Stromal cell of bone marrow (primary cell): ENCODE measurements at places on chromosomes 13 and 19.

GRCh38 chr19:14091081-14091812, 696 bp upstream of the SAMD1 start:
- DNase-seq: no peak

DNA sequence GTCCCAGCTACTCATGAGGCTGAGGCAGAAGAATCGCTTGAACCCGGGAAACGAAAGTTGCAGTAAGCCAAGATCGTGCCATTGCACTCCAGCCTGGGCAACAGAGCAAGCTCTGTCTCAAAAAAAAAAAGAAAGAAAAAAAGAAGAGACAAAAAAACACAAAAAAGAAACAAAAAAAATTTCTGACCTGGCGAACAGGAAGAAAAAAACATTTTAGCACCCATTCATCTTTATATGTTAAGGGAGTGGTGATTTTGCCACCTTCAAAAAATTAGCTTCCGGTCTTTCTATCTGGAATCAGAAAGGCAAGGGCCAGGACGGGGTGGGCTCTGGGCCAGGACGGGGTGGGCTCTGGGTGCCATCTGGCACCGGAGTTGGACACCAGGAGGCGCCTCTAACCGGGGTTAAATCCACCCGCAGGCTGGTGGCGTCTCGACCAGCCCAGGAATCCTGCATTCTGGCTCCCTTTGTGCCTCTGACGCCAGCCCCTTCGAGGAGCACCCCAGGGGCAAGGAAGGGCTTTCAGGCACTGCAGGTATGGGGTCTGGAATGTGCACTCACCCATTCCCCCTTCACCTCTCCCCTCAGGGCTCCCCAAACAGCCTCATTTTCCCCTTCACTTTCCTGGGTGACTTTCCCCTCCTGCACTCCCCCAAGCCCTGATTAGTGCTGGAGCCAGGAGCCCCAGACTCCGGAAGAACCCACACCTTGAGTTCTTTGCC, 10.4 kb upstream of the ZSWIM4 start:
- peak; percentile 54 for DNase-seq

DNA sequence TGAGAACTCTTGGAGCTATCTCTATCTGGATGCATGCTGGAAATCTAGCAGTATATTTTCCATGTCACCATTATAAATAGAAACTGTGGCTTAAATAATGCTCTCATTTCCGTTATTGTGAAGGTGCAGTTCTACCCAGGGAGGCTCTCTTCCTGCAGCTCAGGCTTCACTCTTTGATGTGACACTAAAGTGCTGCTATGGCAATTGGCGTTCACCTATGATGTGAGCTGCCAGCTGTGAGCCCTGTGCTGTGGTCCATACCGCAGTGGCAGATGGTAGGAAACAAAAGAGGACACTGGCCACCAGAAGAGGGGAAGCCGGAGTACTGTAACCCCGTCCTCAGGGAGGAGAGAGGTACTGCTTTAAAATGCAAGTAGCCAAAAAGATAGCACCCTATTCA, 40.6 kb upstream of the ZNF681 start:
- DNase-seq: no peak

DNA sequence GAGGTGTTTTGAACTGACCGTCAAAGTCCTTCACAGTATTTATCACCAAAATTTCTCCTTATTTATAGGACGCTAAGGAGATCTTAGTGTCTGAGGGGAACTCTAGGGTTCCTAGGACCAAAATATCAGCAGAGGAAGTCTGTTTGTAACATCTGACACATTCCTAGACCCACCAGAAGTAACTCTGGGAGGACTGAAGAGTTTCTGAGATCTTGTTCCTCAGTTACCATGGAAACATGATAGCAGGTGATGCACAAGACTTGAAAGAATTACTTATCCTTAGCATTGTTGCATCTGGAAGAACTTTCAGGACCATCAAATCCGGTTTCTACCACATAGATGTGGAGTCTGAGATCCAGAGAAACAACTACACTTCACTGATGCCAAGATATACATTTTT, 164.6 kb downstream of the IER2 start:
- no peak for DNase-seq

DNA sequence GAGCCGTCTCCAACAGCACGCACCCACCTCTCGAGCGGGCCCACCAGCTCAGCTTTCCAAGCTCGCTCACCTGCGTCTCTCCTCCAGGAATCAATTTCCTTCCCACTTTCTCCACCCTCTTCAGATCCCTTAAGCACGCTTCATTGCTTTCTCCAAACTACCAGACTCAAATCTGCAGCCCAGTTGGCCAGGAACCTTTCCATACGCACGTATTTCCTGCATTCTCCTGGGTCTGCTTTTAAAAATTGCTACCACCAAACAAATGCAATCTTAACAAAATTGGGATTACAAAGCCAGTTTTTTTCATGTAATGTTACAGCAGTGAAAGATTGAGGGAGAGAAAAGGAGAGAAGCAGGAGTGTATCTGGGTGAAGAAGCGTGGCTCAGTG, 1.5 kb downstream of the ENOX1 start:
- DNase-seq: no peak

DNA sequence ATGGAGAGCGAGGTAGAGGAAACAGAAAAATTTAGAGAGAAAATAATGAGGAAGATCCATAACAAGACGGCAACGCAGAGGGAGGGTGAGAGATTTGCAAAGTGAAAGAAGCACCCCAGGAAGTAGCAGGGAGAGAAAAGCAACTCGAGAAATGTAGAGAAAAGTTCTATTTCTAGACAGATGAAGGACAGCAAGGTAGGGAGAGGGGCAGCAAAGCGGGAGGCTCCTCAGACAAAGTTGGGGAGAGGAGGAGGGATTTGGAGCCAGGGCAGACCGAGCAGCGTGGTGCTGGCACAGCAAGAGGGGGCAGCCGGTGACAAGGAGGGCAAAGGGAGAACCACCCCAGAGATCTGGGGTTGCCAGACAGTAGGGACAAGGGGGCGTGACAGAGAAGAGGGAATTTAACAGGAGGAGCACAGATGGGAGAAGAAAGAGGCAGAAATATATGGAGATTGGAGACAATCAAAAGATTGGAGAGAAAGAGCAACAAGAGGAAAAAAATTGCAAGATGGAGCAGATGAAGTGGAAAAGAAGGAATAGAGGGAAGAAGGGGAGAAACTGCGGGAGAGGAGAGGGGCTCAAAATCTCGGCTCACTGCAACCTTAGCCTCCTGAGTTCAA, 989 bp downstream of the ZNF766 start:
- no peak for DNase-seq

- no peak for DNase-seq
These were observed 13.0 kb downstream of the TRIP10 start for GRCh38 chr19:6752256-6753177.

- DNase-seq: no peak
These were observed 23.6 kb downstream of the VSTM2B start for GRCh38 chr19:29549105-29550070.

DNA sequence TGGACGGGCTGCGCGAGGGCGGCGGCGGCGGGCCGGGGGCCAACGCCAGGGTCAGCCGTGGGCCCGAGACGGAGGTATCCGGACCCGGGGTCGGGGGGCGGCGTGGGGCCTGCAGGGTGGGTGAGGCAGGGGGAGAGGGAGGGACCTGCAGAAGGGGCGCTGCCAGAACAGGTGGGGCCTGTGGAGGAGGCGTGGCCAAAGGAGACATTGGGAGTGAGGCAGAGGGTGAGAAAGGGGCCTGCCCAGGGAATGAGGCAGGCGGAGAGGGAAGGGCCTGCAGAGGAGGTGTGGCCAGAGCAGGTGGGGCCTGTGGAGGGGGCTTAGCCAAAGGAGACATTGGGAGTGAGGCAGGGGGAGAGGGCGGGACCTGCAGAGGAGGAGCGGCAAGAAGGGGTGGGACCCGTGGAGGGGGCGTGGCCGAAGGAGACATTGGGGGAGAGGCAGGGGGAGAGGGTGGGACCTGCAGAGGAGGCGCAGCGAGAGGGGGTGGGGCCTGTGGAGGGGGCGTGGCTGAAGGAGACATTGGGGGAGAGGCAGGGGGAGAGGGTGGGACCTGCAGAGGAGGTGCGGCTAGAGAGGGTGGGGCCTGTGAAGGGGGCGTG, 4.2 kb downstream of the PRR36 start:
- no peak for DNase-seq

DNA sequence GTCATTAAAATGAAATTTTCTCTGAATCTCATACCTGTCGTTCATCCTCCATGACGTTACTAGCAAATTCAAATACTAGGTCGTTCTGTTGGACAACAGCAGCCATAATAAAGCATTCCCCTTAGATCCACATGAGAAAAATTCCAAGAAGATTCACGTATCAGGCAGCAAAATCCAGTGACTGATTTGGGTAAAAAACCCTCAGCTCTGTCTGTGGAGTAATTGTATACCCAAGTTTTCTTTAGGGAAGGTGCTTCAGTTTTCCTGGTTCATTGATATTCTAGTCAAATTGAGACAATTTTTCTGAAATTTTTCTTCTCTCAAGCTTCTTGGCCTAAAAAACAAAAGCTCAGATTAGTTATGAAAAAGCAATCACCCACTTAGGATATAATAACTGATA, 37.2 kb downstream of the ELF1 start:
- no peak for DNase-seq

DNA sequence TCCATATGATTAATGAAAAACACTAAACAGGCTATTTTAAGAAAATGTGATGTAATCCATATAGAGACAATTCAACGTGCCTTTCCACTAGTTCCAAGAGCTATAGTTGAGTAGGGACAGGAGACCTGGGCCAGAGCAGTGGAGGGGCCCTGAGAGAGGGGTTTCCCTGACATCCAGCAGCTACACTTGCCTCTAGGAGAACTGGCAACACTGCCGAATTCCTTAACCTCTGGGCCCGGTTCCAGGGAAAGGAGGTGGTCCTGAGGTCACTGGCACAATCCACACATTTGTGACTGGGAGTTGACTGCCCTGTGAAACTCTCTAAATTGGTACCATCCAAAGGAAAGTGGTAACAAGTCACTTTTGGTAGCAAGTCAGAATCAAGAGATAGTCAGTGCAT, 264.4 kb downstream of the DCLK1 start:
- DNase-seq: no peak

DNA sequence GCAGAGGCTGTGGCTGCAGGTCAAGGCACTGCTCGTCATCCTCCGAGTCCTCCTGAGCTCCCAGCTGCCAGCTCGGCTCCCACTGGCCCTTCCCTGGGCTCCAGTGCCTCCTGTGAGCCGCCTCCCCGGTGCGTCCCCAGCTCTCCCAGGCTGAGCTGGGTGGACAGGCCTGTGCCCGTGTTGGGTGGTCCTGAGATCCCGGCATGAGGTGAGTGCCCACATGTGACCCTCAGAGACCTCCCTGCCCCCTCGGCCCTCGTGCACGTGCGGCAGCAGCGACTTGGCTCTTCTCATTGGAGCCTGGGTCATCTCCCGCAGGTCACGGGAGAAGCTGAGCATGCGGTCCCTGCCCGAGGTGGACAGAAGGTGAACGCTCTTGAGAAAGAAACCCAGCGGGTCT, 15.4 kb downstream of the ADAT3 start:
- no peak for DNase-seq

- DNase-seq: peak; percentile 80
These were observed 23.0 kb downstream of the GPC6 start for GRCh38 chr13:93249364-93250306.

GRCh38 chr13:22077205-22077683, 406.4 kb downstream of the FGF9 start:
- DNase-seq: no peak

DNA sequence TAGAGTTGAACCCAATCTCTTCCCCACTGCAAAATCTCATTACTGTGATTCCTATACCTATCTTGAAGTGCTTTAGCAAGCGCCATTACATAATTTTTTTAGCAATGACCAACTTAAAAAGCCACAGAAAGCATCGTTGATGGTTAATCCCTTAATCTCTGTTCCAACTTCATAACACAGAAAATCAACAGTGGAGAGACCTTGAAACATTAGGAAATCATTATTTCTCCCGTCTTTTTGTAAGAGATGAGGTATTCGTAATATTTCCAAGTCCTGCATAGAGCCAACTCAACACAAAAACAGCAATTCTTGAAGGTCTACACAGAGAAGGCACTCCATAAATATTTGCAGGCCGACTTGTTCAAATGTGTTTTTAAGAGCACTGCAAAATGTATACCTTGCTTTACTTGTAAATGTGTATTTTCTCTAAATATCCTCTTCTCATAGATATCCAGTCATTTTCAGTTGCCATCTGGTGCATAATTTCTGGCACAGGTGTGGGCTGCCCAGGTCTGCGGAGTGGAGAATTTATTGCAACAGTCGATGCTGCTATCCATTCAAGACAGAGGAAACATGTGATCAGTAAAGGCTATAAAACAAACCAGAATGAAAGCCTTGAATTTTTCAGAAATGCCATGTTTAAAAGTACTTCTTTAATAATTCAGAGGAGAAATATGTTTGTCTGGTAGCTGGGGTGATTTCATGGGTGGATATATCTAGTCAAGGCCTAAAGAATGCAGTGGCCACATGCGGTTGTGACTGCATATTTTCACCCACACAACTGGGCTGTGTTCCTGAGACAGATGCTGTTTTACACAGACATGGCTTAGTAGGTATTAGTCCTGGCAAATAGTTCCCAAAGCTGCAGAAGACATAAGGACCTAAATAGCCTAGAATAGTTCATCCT, 234.3 kb upstream of the STARD13 start:
- DNase-seq: peak; percentile 77

- no peak for DNase-seq
These were observed 2.6 kb downstream of the CACNA1A start for GRCh38 chr19:13503570-13504235.

DNA sequence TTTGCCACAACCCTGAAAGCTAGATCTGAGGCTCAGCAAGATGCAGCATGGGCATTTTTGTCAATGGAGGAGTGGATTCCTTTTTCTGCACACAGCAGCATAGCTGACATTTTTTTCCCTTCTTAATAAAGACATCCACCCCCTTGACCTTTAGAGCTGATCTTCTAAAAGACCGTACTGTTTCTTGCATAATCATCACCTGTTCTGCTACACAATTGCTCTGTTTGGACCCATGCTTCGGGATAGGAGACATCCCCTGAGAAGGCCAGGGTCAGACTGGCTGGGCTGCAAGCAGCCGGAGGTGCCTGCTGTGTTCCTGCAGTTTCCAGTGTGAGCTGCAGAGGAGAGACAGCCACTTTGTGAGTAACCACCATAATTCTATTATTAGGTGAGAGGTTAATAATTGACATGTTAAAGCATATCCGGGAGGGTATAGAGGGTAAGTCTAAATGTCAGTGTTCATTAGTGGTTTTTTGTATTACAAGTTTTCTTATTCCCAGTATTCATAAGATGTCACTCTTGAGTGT, 108.5 kb upstream of the C1QTNF9B start:
- no peak for DNase-seq

GRCh38 chr13:36288794-36289391, 8.7 kb downstream of the CCDC169 start:
- no peak for DNase-seq

DNA sequence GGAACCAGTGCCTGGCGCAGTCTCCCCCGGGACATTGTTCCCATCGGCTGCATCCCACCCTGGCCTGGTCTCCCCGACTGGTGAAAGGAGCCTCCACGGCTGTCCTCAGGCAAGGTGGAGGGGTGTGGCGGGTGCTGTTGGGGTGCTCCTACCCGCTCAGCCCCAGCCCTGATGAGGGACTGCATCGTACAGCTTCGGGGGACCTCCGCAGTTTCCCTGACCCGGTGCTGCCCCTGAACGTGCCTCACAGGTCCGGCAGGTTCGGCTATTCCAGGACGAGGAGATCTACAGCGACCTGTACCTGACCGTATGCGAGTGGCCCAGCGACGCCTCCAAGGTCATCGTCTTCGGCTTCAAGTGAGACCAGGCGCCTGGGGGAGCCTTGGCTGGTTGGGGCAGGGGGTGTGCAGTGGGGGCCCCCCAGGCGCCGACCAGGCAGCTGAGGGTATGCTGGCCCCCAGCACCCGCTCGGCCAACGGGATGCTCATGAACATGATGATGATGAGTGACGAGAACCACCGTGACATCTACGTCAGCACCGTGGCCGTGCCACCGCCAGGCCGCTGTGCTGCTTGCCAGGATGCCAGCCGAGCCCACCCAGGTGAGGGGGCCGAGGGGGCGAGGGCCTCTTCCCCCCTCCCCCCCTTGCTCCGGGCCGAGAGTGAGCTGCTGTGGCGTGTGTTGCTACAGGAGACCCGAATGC, 3.5 kb downstream of the DCAF15 start:
- DNase-seq: no peak
